ENCODE measurements at places on chromosomes 2 and 18.

GRCh38 chr2:221555494-221555846, 16.6 kb downstream of the EPHA4 start:
- DNase-seq: no peak

- DNase-seq: peak; percentile 52
These were observed 19.3 kb downstream of the GPR55 start for GRCh38 chr2:230905448-230906421.

DNA sequence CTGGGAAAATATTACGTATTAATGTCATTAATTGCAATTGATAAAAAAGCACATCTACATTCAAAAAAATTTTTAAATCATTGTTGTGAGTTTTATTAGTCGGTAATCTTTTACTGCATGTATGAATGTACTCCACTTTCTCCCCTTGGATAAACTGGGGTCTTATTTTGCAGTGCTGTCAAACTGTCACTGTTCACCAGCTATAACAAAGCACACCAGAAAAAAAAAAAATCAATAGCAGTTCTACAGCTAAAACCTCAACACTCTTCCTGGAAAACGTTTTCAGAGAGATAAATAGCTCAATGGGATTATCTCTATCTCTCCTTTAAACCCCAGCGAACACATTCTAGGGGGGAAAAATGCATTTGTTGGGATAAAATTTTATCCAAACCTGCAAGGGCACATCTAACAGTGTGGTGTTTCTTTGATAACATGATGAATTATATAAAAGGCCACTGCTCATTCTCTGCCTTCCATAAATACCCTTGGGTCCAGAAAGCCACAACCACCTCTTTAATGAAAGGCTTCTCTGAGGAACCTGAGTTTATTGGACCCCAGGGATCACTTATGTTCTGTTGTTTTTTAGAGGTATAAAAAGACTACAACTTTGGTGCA, 219.9 kb downstream of the CDH20 start:
- DNase-seq: no peak

DNA sequence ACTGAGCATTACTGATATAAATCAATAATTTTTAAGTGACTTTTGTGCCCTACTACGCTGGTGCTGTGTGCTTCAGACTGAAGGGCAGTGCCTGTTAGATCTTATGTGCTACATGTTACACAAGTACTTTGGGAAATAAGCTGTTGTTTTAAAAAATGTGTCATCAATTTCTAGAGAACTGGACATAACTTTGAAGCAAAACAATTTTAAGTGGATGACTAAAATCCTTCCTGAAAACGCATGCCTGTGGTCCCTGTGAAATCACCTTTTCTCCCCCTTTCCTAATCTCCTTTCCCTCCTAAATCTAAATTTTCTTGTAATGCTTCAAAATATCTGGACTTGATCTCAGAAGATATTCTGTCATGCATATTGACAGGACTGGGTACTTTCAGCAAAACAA, 7.1 kb upstream of the IL1RL1 start:
- DNase-seq: no peak

DNA sequence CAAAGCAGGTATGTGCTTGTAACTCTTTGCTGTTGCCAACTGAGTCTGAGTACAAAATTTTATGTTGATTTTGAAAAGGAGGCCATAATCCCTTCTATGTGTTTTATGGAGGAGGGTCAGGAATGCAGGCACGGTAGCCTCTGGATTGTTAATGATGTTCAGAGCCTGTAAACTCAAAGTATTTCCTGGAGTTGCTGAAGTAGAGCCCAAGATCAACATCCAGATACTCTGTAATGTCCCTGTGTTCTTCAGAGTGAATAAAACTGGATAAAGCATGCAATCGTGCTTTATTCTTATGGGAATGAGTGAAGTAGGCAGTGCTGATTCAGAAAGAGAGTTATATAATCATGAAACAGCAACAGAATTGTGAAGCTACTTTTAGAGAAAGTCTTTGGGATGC, 61.8 kb upstream of the CHRNA1 start:
- DNase-seq: no peak

DNA sequence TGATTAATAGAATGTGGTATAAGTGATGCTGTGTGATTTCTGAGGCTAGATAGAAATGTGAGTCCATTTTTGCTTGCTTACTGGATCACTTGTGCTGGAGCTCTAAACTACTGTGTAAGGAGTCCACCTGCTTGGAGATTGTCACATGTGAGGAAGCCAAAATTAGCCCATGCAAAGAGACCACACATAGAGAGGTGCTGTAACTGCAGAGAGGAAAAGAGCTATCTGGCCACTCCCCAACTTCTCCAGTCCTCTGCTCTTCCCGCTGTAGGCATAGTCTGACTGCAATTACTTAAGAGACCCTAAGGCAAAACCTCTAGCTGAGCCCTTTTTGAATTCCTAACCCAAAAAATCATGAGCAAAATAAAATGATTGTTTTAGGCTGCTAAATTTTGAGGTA, 120.6 kb upstream of the FBXO11 start:
- no peak for DNase-seq

- DNase-seq: no peak
These were observed 92.1 kb downstream of the PXDN start for GRCh38 chr2:1652034-1652790.

DNA sequence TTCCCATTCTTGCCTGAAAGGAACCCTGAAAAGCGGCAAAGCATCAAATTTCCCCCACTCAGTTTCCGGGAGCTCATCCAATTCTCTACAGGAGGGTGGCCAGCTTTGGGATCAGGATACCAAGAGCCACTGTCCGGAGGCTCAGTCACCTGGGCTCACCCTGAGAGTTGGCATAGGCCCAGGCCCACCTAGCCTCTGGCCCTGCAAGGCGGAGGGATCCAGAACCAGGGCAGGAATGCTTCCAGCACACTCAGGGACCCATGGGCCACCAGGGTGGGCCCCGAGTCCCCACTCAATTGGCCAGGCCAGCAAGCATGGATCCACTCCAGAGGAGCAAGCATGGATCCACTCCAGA, 432.9 kb upstream of the MYT1L start:
- no peak for DNase-seq

DNA sequence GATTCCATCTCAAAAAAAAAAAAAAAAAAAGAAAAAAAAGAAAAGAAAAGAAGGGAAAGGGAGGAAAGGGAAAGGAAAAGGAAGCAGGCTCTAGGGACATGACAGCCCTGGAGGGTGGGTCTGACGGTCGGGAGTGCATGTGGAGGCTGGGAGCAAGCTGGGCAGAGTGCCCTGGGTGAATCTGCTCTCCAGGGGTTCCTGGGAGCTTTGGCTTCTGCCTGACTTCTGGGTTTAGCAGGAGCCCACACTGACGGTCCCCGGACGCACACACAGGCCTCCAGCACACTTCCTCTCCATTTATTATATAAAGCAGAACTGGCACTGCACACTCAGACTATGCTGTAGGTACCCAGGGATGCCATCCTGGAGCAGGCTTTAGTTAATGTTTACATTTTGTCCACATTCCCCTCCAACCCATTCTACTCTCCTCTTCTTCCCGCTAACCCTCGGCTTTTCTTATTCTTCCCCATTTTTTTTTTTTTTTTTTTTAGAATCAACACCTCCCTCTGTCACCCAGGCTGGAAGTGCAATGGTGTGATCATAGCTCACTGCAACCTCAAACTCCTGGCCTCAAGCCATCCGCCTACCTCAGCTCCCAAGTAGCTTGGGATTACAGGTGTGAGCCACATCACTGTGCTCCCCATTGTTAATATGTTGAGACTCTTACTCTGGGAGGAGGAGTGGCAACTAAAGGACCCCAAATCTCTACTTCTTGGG, 151.1 kb upstream of the SLC1A4 start:
- no peak for DNase-seq

GRCh38 chr2:10079266-10079869, 843 bp downstream of the CYS1 start:
- peak; percentile 66 for DNase-seq

DNA sequence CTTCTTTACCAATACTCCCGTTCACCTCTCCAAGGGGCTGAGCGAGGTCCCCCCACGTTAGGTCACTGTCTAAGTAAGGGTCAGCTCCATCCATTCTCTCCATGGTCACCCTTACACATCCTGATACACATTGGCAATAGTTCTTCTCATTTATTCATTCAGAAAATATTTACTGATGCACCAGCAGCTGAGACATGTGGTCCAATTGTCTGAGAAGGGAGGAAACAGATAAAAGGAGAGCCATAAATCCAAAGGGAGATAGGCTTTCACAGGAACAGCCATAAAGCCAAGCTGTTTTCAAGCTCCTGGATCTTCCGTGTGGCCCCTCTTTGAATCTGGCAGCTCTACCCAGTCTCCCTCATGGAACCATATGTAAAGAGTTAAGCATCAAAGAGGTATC, 121.2 kb downstream of the TXNL1 start:
- DNase-seq: no peak

GRCh38 chr2:22998359-22998758, 386.6 kb upstream of the KLHL29 start:
- no peak for DNase-seq

- no peak for DNase-seq
These were observed 102.3 kb downstream of the OSR1 start for GRCh38 chr2:19256121-19256601.

DNA sequence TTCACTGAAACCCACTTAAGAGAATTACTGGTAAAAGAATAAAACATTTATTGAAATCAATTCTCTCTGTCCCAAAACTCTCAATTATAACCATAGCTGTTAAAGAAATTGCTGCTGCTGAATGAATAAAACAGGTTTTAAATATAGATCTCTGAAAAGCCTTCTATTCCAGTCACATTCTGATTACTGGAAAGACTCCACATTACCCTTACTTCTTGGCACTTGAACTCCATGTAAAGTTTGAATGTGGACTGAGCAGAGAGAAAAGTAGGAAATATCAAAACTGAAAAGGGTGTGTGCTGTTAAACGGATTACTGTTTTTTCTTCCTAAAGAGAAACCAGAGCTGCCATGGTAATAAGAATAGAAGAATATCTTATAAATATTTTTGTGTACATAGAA, 655.3 kb upstream of the SETBP1 start:
- DNase-seq: no peak

DNA sequence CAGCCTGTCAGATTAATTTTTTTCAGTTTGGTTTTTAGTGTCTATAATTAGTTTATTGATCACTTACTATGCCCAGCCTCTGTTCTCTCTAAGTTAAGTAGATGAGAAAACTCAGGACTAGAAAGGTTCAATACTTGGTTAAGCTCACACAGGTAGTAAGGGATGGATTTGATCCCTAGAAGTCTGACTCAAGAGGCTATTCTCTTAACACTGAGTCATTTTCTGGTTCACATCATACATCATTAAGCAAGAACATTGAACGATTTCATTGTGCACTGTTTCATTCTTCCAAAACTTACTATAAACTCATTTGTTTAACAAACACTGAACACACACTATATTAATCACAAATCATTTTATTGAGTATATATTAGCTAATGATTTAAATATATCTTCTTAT, 54.1 kb upstream of the SLC38A11 start:
- DNase-seq: no peak

DNA sequence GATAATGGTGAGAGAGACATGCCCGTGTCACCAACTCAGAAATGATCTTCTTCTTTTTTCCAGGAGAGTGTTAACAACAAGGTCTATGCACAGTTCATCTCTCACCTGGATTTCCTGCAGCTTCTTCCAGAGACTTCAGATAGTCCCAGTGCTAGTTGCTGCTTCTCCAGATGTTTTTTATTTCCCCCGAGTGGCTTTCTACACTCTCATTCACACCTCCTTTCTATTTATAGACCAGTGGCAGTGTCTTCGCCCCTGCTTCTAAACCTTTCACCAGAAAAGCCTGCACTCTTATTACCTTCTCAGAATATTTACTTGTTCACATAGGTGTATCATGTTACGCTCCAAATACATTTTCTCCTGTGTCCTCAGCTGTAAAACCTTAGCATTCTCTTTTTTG, 558.8 kb upstream of the CHAC2 start:
- DNase-seq: no peak

GRCh38 chr2:96914332-96914731, 44.5 kb upstream of the SEMA4C start:
- DNase-seq: no peak
